Effector memory CD4-positive, alpha-beta T cell (primary cell): ENCODE measurements at places on chromosomes 1 and 21.
A peak's percentile ranks its signal among the peaks of the same experiment; 100 is the strongest.

DNA sequence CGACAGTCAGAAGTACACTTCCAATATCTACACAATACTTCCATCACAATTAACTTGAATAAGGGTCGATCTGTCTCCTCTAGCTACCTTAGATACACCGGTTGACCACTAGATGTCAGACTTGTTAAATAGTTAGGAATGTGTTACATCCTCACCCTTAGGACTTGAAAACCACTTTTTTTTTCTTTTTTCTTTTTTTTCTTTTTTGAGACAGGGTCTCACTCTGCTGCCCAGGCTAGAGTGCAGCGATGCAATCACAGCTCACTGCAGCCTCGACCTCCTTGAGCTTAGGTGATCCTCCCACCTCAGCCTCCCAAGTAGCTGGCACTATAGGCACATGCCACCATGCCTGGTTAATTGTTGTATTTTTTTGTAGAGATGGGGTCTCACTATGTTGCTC lies 120.4 kb upstream of the GREM2 start:
- H3K36me3 ChIP-seq, result no peaks in the 10 kb centered on the region
- H3K27ac ChIP-seq, result no peak overlapping the region
- no peak for DNase-seq
- no peaks in the 10 kb centered on the region for H3K27me3 ChIP-seq
- H3K4me1 ChIP-seq, result no peaks in the 10 kb centered on the region

GRCh38 chr21:37564924-37565529 lies 198.5 kb downstream of the DYRK1A start:
- peak overlapping the region; percentile 64 for H3K4me3 ChIP-seq
- H3K27ac ChIP-seq, result peak overlapping the region; percentile 85
- no peak for DNase-seq
- no peaks in the 10 kb centered on the region for H3K27me3 ChIP-seq

DNA sequence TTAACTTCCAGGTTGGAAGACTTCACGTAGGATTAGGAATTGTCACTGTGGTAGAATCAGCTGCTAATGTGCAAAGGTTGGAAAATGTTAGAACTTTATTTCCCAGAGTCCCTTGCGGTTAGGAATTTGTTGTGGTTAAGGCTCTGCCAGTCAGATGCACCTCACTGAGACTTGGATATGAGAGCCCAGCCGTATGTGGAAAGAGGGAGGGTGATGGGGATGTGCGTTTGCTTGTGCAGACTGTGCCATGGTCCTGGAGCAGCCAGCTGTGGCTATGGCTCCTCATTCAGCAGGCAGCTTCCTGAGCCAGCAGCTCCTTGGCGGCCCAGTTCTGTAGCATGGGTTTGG lies 12.5 kb downstream of the S100A10 start:
- no peak for DNase-seq
- H3K27ac ChIP-seq, result no peak overlapping the region
- peaks cover 17% of the 10 kb centered on the region for H3K4me1 ChIP-seq
- H3K4me3 ChIP-seq, result no peak overlapping the region

- peaks cover 38% of the 10 kb centered on the region for H3K4me1 ChIP-seq
- H3K27ac ChIP-seq, result no peak within 1 kb of the TSS
- no peaks in the 10 kb centered on the region for H3K36me3 ChIP-seq
These were observed at the start of gene HES2 for GRCh38 chr1:6419804-6420453. HES2 (minus strand) TSS chr1:6419919; CDS start chr1:6419820, 99 bp downstream.

DNA sequence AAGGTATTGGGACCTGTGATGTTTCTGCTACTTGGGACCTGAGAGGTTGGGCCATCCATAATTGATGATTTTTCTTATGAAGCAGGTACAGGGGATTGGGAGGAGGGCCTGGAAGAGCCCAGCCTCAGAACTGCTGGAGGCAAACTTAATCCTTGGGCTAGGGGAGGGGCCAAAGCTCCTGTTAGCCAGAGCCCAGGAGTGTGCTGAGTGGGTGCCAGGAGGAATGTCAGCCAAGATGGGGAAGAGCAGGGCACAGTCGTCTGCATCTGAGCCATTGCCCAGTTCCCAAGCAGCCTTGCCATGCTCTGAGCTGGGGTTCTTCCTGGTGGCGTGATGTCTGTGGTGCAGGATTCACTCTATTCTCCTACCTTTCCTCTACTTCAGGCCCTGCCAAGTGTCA lies 5.8 kb downstream of the MAPKAPK2 start:
- peaks cover 10% of the 10 kb centered on the region for H3K4me1 ChIP-seq
- no peak overlapping the region for H3K4me3 ChIP-seq
- H3K27me3 ChIP-seq, result no peaks in the 10 kb centered on the region
- DNase-seq, result no peak
- no peak overlapping the region for H3K27ac ChIP-seq
- H3K36me3 ChIP-seq, result peaks cover 11% of the 10 kb centered on the region

DNA sequence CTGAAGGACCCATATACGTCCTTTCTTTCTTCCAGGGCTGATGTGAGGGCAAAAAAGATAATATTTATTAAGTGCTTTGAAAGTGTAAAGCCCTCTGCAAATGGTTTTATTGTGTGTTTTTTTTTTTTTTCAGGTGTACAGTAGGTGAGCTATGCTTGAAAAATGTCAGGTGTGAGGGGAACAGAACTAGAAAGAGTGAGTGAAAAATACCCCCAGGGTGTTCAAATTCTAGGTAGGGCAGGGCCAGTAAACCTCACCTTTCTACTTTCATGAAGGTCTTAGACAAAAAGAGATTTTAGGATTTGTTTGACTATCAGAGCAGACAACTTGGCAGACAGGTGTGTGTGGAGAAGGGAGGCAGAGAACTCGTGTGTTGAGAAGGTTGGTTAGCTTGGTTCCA lies 51.3 kb downstream of the ARHGEF11 start:
- no peaks in the 10 kb centered on the region for H3K4me1 ChIP-seq
- no peaks in the 10 kb centered on the region for H3K36me3 ChIP-seq
- no peak overlapping the region for H3K27ac ChIP-seq
- H3K27me3 ChIP-seq, result no peaks in the 10 kb centered on the region

- no peaks in the 10 kb centered on the region for H3K36me3 ChIP-seq
- no peak overlapping the region for H3K4me3 ChIP-seq
- no peaks in the 10 kb centered on the region for H3K27me3 ChIP-seq
- DNase-seq, result no peak
- H3K27ac ChIP-seq, result no peak overlapping the region
- H3K4me1 ChIP-seq, result peaks cover 10% of the 10 kb centered on the region
These were observed 8.5 kb downstream of the GPR157 start for GRCh38 chr1:9120312-9120958.

- no peaks in the 10 kb centered on the region for H3K27me3 ChIP-seq
- no peaks in the 10 kb centered on the region for H3K4me1 ChIP-seq
- H3K4me3 ChIP-seq, result no peak overlapping the region
- H3K36me3 ChIP-seq, result no peaks in the 10 kb centered on the region
- no peak overlapping the region for H3K27ac ChIP-seq
These were observed 5.9 kb upstream of the MYOM3 start for GRCh38 chr1:24117722-24118409.

DNA sequence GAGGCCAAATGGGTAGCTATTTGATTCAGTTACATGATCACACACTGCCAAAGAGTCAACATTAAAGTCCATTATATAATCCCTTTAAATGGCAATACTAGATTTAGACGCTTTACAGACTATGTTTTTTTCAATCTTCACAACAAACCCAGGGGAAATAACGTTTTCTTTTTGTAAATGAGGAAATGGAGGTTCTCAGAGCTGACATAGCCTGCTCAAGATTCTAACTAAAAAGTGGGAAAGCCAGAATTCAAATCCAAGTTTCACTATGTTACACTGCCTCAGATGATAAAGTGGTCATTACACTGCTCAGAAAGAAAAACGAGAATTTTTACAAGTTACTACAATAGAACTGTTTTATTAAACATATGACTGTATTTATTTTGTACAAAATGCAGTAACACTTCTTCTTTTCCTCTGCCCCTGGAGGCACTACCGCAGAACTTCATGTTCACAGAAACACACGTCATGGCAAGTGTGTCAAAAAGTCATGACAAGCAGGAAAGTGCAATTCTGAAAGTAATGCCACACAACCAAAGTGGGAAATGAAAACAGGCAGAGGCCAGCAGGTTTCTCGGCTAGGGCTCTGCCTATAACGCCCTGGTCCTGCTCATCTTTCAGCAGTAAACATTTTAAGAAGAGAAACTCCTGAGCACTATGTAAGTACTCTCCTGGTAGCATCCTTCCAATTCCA lies 19.0 kb downstream of the THEMIS2 start:
- no peak overlapping the region for H3K4me3 ChIP-seq
- H3K27me3 ChIP-seq, result no peaks in the 10 kb centered on the region
- peak overlapping the region; percentile 48 for H3K27ac ChIP-seq

DNA sequence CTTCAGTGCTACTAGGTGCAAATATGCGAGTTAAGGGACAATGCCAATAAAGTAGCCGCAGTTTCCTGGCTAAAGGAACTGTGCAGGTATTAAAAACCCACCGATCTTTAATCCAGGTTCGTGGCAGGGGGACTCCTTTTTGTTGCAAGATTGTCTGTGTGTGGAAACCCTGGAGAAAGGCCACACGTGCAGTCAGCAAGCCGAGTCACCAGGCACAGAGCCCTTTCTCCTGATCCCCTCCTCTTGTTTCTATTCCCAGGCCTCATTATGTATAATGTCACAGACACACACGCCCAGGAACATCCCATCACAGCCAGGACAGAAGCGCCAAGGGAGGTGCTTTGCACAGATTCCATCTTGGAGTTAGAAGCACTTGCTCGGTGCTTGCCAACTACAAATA lies 528.9 kb downstream of the KIF26B start:
- no peaks in the 10 kb centered on the region for H3K4me1 ChIP-seq
- no peaks in the 10 kb centered on the region for H3K36me3 ChIP-seq
- H3K27ac ChIP-seq, result no peak overlapping the region
- no peak for DNase-seq

GRCh38 chr1:33764149-33764548 lies 99.7 kb upstream of the HMGB4 start:
- no peaks in the 10 kb centered on the region for H3K36me3 ChIP-seq
- no peak overlapping the region for H3K27ac ChIP-seq
- no peaks in the 10 kb centered on the region for H3K4me1 ChIP-seq
- no peak for DNase-seq

GRCh38 chr1:228142155-228142691 lies 2.1 kb downstream of the GUK1 start:
- peaks cover 18% of the 10 kb centered on the region for H3K36me3 ChIP-seq
- DNase-seq, result no peak
- peak overlapping the region; percentile 77 for H3K4me3 ChIP-seq
- H3K27ac ChIP-seq, result no peak overlapping the region
- peaks cover 30% of the 10 kb centered on the region for H3K4me1 ChIP-seq

- no peak overlapping the region for H3K4me3 ChIP-seq
- no peaks in the 10 kb centered on the region for H3K27me3 ChIP-seq
- no peak for DNase-seq
- H3K27ac ChIP-seq, result no peak overlapping the region
These were observed 339.3 kb upstream of the NR5A2 start for GRCh38 chr1:199688133-199688676.

GRCh38 chr1:95386371-95386770 lies 152.4 kb downstream of the RWDD3 start:
- no peak overlapping the region for H3K27ac ChIP-seq
- DNase-seq, result no peak
- no peak overlapping the region for H3K4me3 ChIP-seq
- H3K27me3 ChIP-seq, result no peaks in the 10 kb centered on the region
- no peaks in the 10 kb centered on the region for H3K4me1 ChIP-seq
- H3K36me3 ChIP-seq, result no peaks in the 10 kb centered on the region

DNA sequence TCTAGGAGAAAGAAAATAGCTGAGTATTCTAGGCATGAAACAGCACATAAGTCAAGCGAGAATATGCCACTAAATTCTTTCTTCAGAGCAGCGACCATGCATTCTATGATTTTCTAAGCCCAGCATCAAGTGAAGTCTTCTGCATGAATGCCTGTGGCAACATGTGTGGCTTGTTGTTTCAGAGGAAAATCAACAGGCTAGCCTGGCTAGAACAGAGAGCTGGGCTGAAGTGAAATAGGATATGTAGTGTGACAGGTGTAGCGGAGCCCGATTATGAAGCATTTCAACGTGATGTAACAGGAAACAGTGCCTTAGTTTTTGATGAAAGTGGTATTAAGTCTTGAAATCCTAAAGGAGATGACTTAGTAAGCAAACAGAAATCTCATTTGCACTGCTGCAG lies 7.0 kb downstream of the CSDE1 start:
- H3K27me3 ChIP-seq, result no peaks in the 10 kb centered on the region
- no peak overlapping the region for H3K27ac ChIP-seq
- peaks cover 56% of the 10 kb centered on the region for H3K4me1 ChIP-seq
- H3K36me3 ChIP-seq, result peaks cover 28% of the 10 kb centered on the region

GRCh38 chr1:245690156-245690690 lies 535.4 kb downstream of the KIF26B start:
- H3K36me3 ChIP-seq, result no peaks in the 10 kb centered on the region
- H3K27me3 ChIP-seq, result no peaks in the 10 kb centered on the region
- no peak overlapping the region for H3K27ac ChIP-seq
- H3K4me3 ChIP-seq, result no peak overlapping the region
- H3K4me1 ChIP-seq, result no peaks in the 10 kb centered on the region

DNA sequence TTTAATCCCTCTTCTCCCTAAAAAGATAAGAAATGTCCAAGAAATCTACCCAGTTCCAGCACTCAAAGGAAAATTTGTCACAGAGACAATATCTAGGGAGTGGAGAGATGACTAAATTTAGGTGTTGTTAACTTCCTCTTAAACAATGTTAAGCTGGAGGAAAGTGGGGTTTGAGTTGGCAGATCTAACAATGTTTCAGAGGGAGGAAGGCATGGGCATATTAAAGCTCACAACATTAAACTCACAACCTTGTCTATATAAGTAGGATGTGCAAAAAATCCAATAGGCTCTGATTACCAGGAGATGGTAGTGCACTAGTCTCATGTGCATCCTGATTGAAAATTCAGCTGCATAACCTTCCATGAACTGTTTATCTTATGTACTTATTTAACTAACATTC lies 190.1 kb downstream of the BARHL2 start:
- no peak overlapping the region for H3K4me3 ChIP-seq
- H3K36me3 ChIP-seq, result no peaks in the 10 kb centered on the region
- no peaks in the 10 kb centered on the region for H3K27me3 ChIP-seq
- H3K27ac ChIP-seq, result no peak overlapping the region
- H3K4me1 ChIP-seq, result no peaks in the 10 kb centered on the region

GRCh38 chr1:201267481-201268229 lies 15.7 kb upstream of the PKP1 start:
- DNase-seq, result no peak
- no peak overlapping the region for H3K27ac ChIP-seq
- no peak overlapping the region for H3K4me3 ChIP-seq
- H3K4me1 ChIP-seq, result no peaks in the 10 kb centered on the region

DNA sequence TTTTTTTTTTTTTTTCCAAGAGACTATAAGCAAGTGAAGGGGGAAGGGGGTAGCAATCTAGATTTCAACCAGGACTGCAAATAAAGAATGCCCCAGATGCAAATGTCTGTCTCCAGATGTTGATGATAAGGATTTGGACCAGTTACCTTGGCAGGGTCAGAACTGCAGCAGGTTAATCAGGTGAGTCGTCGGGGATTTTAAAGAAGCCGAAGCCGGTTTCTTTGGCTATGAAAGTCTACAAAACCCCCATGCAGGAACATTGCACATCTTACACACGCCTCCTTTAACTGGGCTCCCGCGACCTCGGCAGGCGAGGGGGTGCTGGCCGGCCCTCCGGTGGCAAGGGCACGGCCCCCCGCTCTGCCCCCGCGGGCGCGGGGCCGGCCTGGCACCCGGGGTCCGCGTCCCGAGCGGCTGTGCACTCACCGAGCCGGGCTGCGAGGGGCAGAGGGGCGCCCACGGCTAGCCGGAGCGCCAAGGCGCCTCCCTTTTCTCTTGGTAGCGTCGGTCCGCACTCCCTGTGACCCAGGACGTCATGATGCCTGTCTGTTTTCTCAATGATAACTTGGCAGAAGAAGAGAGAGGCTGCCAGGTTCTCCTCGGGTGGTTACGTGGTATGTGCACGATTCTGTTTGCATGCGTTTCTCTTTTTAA lies 366.3 kb upstream of the ESRRG start:
- H3K27ac ChIP-seq, result no peak overlapping the region
- DNase-seq, result no peak
- no peaks in the 10 kb centered on the region for H3K36me3 ChIP-seq
- no peak overlapping the region for H3K4me3 ChIP-seq
- peaks cover 4% of the 10 kb centered on the region for H3K27me3 ChIP-seq
- H3K4me1 ChIP-seq, result no peaks in the 10 kb centered on the region
